ENCODE measurements at places on chromosomes 3 and 15.

GRCh38 chr15:77508541-77509243, 88.0 kb downstream of the HMG20A start:
- H3K36me3 ChIP-seq = no peaks in the 10 kb centered on the region
- DNase-seq = no peak
- H3K27ac ChIP-seq = no peak overlapping the region
- H3K4me3 ChIP-seq = no peak overlapping the region
- H3K4me1 ChIP-seq = peaks cover 12% of the 10 kb centered on the region

DNA sequence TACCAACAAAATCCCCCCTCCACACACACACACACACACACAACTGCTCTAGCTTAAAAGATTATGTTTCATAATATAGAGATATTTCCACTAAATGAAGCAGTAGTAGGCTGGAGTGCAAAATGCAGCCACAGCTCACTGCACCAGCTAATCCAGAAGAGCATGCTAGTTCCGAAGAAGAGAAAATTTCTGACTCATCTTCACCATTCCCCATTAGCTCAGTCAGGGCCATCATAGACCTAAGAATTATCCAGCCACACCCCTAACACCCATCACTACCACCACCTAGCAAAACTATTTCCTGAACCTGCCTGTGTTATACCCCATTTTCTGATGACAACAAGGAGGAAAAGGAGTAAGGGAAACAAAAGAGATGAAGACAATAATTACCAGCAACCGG, 67.1 kb upstream of the UBE2E2 start:
- no peak overlapping the region for H3K27ac ChIP-seq
- no peaks in the 10 kb centered on the region for H3K27me3 ChIP-seq
- H3K4me1 ChIP-seq = no peaks in the 10 kb centered on the region
- no peaks in the 10 kb centered on the region for H3K36me3 ChIP-seq
- DNase-seq = no peak

- no peaks in the 10 kb centered on the region for H3K4me1 ChIP-seq
- DNase-seq = no peak
- no peak overlapping the region for H3K27ac ChIP-seq
Measured at GRCh38 chr3:123635717-123636116, 50.9 kb upstream of the HACD2 start.

GRCh38 chr15:99845009-99845408, 111.8 kb upstream of the LYSMD4 start:
- H3K27ac ChIP-seq = no peak overlapping the region
- no peaks in the 10 kb centered on the region for H3K36me3 ChIP-seq
- H3K27me3 ChIP-seq = no peaks in the 10 kb centered on the region
- no peak overlapping the region for H3K4me3 ChIP-seq
- no peak for DNase-seq

DNA sequence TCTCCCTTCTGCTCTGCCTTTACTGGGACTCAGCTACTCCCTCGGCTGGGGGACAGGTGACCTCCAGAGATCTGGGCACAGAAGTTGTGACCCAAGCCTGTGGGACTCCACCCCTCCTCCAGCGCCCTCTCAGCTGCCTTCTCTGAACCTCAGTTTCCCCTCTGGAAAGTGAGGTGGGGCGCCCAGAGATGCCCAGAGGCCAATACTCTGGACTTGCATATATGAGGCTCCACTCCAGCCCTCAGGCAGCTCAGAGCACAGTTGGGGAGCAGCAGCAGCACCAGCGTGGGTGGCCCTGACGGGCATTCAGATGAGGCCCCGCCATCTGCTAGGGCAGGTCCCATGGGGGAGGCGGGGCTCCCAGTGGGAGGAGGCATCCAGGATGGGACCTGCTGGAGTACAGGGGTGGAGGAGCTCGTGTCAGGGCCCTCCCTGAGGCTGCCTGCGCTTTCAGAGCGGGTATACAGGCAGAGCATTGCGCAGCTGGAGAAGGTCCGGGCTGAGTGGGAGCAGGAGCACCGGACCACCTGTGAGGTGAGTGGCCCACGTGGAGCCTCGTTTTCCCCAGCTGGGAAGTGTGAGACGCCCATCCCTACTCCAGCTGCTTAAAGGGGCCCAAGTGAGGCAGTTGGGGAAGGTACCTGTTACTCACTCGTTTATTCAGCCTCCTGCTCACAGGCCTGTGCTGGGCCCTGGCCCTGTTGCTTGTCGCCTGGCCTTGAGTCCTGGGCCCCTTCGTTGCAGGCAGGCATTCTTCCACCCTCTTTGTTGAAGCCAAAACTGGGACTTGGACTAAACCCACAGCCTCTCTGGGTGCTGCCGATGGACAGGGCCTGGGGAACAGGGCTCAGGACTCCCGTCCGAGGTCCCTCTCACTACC, 35.4 kb downstream of the PSTPIP1 start:
- DNase-seq = peak; percentile 18
- H3K4me1 ChIP-seq = peaks cover 7% of the 10 kb centered on the region
- H3K27ac ChIP-seq = peak overlapping the region; percentile 28

DNA sequence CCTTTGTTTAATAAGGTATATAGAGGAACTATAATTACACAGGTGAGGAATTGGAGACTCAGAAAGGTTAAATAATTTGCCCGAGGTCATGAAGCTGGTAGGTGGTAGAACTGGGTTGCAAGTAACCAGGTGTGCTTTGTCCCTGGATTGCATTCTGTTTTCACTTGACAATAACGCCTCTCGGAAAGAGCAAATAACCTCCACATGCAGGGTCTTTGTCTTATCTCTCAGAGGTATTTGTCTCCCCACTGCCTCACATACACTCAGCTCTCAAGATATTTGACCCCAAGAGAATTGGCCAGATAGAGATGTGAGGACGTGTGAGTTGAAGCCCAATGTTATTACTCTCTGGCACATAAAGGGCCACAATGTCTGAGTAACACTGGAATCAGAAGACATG, 320.9 kb upstream of the ONECUT1 start:
- H3K4me3 ChIP-seq = no peak overlapping the region
- no peak for DNase-seq
- no peaks in the 10 kb centered on the region for H3K36me3 ChIP-seq
- H3K4me1 ChIP-seq = no peaks in the 10 kb centered on the region
- H3K27me3 ChIP-seq = no peaks in the 10 kb centered on the region

GRCh38 chr15:52334491-52335160, 39.0 kb upstream of the MYO5C start:
- H3K4me3 ChIP-seq = no peak overlapping the region
- peaks cover 17% of the 10 kb centered on the region for H3K36me3 ChIP-seq
- peaks cover 52% of the 10 kb centered on the region for H3K4me1 ChIP-seq
- DNase-seq = no peak

DNA sequence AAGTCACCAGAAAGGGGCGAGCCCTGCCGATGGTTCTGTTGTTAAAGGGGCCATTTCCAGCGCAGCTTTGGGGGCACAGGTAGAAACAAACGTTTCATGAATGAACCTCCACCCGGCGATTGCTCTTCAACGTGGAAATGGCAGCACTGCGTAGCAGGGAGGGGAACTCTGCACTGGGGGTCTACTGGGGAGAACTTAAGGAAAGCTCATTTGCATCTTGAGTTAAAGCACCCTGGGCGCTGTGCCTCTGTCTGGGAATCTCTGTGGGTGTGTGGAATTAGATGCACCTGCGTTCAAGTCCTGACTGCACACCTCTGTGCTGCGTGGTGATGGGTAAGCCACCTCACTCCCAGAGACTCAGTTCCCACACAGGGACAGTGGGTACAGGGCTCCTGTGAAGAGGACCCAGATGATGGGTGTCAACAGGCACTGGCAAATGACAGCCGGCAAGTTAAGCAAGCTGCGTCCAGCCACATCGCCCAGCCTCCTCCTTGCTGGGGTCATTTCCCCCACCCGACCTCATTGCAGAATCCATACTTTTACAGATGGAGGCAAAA, 68.8 kb downstream of the ASB7 start:
- H3K27ac ChIP-seq = no peak overlapping the region
- no peaks in the 10 kb centered on the region for H3K4me1 ChIP-seq
- no peak for DNase-seq
- no peak overlapping the region for H3K4me3 ChIP-seq
